ENCODE measurements at places on chromosomes 6 and 20.

DNA sequence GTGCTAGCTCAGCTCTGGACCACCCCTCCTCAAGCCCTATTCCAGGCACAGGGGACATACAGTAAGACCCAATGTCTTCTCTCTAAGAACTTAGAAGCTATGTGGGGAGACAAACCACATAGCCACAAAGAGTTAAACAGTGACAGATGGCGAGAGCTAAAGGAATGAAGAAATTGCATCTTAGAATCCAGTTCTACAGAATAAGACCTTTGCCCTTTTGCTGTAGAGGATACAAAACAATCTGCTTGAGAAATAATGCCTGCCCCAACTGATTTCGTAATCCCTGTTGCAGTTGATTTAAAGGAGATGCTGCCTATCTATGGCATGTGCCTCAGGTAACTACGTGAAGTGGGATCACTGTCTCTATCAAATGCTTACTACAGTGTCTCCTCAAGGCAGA, 31.2 kb downstream of the TNFRSF21 start:
- DNase-seq, result no peak

DNA sequence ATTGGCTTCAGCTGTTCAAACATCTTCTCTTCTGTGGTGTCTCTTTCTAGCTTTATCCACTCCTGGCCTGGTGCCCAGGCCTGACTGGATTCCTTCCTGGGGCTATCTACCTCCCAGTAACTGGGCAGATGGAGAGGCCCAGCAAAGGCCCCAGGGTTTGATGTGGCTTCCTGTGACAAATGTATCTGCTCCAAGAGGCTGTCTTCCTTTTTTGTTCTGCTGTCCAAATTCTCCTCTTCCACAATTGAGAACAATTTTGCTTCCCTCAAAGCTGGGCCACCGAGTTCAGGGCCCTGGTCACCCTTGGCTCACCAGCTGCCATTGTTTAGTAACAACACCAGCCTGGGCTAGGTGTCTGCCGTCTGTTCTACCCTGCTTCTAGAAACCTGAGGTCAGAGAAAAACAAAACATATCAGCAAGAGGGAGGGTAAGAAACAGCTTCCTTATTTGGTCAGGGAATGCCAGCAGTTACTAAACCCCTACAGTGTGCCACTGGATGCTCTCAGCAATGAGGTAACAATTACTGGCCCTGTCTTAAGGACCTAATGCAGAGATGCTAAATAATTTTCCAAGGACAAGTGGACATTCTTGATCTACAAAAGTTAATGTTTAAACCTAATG, 3.9 kb downstream of the ZFP57 start:
- no peak for DNase-seq

GRCh38 chr20:53735536-53736050, 142.0 kb upstream of the ZNF217 start:
- no peak for DNase-seq

- DNase-seq, result no peak
Measured at GRCh38 chr6:147397306-147397705, 111.2 kb upstream of the SAMD5 start.

- DNase-seq, result no peak
Measured at GRCh38 chr6:160963651-160964050, 27.9 kb upstream of the MAP3K4 start.
